ENCODE measurements at places on chromosomes 3 and 15. TPM values are rescaled to one million over a fixed set of nuclear protein-coding genes. Genes with fewer than 3 reads are reported as not detected.

GPR149 gene
- not detected for total RNA-seq

CEP70 gene
- 11.1 TPM for total RNA-seq

LEKR1 gene
- 0.56 TPM for total RNA-seq

ADGRG7 gene
- not detected for total RNA-seq

METTL6 gene
- total RNA-seq: 21.5 TPM

AADACL2 gene
- not detected for total RNA-seq

MYD88 gene
- total RNA-seq: 9.3 TPM

ACTRT3 gene
- total RNA-seq: 2.5 TPM

KBTBD13 gene
- total RNA-seq: not detected

NOX5 gene
- total RNA-seq: not detected

TRH gene
- total RNA-seq: not detected

C3orf85 gene
- not detected for total RNA-seq

EPHA3 gene
- total RNA-seq: 0.18 TPM

RBP2 gene
- not detected for total RNA-seq

- DNase-seq: peak; percentile 87
- H3K36me3 ChIP-seq: no peaks in the 10 kb centered on the region
- H3K27ac ChIP-seq: no peak overlapping the region
- no peaks in the 10 kb centered on the region for H3K27me3 ChIP-seq
- peaks cover 4% of the 10 kb centered on the region for H3K4me1 ChIP-seq
Measured at GRCh38 chr3:149783576-149783975, 8.8 kb downstream of the ANKUB1 start.

DNA sequence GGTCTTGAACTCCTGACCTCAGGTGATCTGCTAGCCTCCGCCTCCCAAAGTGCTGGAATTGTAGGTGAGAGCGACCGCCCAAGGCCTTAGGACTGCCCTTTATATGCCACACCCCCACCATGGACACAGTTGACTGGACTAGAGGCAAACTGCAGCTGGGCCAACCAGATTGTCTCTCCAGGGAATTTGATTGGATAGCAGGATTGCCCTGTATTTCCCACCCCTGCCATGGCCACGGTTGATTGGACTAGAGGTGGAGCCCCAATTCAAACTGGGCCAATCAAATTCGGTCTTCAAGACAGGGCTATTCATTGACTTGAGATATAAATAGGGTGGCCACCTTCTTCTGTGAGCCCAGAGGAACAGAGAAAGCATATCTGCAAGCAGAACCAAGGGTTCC lies 6.9 kb upstream of the CLPX start:
- H3K4me1 ChIP-seq: no peaks in the 10 kb centered on the region
- H3K36me3 ChIP-seq: no peaks in the 10 kb centered on the region
- peaks cover 18% of the 10 kb centered on the region for H3K27me3 ChIP-seq

- H3K4me1 ChIP-seq: peaks cover 2% of the 10 kb centered on the region
- peak; percentile 68 for DNase-seq
Measured at GRCh38 chr15:90762109-90762508, 45.0 kb downstream of the BLM start.

- H3K27ac ChIP-seq: no peak overlapping the region
- H3K36me3 ChIP-seq: no peaks in the 10 kb centered on the region
- H3K4me3 ChIP-seq: no peak overlapping the region
- DNase-seq: no peak
Measured at GRCh38 chr15:69114331-69114928, 46.0 kb upstream of the GLCE start.

- peaks cover 18% of the 10 kb centered on the region for H3K36me3 ChIP-seq
- no peaks in the 10 kb centered on the region for H3K27me3 ChIP-seq
- DNase-seq: peak; percentile 12
- H3K27ac ChIP-seq: no peak overlapping the region
- peaks cover 6% of the 10 kb centered on the region for H3K4me1 ChIP-seq
- no peak overlapping the region for H3K4me3 ChIP-seq
Measured at GRCh38 chr3:42224658-42225421, 41.1 kb downstream of the CCK start.

- H3K4me3 ChIP-seq: no peak overlapping the region
- H3K36me3 ChIP-seq: no peaks in the 10 kb centered on the region
- no peaks in the 10 kb centered on the region for H3K4me1 ChIP-seq
- H3K27ac ChIP-seq: no peak overlapping the region
- no peak for DNase-seq
Measured at GRCh38 chr3:31504230-31504629, 28.5 kb upstream of the STT3B start.

DNA sequence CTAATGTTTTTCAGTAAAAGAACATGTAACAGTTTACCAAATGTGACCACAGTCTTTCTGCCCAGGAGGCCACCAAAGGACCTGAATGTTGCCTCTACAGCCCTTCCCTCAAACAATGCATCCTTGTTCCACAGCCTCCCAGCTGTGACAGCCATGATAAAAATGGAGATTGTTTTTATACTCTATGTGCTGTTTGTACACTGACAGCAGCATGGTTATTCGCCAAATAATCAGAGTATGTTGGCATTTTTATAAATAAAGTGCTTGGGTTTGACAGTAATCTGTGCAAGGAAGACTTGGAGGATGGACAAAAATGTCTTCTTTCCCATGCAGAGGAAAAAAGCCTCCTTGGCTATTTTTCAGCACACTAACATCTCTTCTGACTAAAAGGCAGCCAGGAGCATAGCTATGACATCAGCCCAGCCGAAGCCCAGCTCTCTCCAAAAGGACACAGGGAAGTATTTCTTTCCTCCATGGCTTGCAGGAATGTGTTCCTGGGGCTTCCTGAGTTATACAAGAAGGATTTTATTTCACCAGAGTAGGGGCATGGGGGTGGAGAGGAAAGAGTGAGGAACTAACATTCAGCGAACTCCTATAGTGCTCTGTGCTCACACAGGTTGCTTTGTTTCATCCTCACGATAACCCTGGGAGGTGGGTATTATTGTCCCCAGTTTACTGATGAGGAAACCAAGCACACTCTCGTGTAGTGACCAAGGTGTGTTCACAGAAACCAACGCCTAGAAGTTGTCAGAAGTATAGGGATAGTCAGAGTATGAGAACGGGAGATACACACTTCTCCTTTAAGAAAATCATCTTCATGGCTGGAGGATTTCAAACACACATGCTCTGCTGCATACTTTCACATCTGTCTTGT lies 339.7 kb downstream of the MECOM start:
- H3K27me3 ChIP-seq: no peaks in the 10 kb centered on the region
- peak; percentile 85 for DNase-seq
- peak overlapping the region; percentile 65 for H3K27ac ChIP-seq

DNA sequence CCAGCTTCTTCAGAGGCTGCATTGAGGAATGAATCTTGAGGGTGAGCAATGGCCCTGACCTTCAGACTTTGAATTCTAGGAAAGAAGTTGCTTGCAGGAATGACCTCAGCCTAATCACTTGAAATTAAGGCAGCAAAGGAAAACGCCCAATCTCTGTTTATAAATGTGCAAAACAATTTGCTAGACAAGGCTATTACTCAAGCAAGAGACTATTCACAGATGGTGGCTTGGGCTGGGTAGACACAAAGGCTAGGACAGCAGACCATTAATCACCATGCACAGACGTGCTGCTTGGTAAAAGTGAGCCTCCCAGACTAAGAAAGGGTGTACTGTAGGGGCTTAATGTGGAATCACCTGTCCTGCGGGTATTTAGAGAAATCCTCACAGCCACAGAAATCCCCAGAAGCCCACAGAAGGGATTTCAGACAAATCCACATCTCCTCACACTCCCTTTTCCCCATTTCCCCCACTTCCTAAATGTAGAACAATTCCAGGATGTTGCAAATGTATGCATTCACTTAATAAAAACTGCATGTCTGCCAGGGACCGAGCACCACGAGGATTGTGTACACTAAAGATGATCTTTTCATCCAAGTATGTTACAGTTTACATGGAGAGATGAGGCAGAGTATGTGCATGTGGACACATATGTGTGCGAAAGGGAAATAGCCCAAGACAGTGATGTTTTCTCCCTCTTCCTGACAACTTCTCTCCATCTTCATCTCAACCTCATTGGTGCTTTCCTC lies 259.5 kb downstream of the THSD4 start:
- peak overlapping the region; percentile 85 for H3K27ac ChIP-seq
- H3K4me1 ChIP-seq: peaks cover 17% of the 10 kb centered on the region
- no peak overlapping the region for H3K4me3 ChIP-seq
- DNase-seq: peak; percentile 82

DNA sequence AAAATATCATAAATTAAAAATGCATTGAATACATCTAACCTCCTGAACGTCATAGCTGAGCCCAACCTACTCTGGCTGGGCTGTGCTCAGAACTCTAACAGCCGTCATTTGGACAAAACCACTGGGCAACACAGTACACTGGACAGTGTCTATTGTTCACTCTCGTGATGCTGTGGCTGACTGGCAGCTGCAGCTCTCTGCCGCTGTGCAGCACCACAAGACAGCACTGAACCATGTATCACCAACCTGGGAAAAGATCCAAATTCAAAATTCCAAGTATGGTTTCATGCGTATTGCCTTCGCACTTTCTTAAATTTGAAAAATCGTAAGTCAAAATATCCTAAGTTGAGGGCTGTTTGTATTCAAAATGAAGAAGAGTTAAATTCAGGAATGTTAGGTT lies 145.1 kb upstream of the CNTN4 start:
- H3K4me3 ChIP-seq: no peak overlapping the region
- H3K4me1 ChIP-seq: no peaks in the 10 kb centered on the region
- DNase-seq: no peak
- H3K27ac ChIP-seq: no peak overlapping the region
- H3K27me3 ChIP-seq: no peaks in the 10 kb centered on the region

GRCh38 chr3:87354398-87354797 lies 78.0 kb upstream of the POU1F1 start:
- DNase-seq: no peak
- no peaks in the 10 kb centered on the region for H3K27me3 ChIP-seq
- no peak overlapping the region for H3K4me3 ChIP-seq

DNA sequence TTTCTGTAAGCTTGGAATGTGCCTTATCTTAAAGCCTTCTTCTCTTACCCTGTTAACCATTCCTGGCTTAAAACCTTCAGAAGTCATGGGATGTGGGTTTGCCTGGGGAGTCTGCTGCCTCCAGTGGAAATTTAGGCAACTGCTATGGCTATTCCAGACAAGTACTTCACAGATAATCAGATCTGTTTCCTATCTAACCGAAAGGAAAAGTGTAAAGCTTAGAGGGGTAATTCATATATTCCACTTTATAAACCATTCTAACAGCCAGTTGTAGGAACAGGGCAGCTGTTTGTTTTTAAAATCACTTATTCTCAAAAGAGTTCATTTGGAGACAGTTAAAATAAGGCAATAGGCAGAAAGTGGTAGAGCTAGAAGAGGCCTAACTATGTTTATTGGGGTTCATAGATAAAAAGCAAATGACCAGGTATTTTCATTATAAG lies 219.9 kb downstream of the TCF12 start:
- no peak overlapping the region for H3K27ac ChIP-seq
- H3K4me1 ChIP-seq: peaks cover 3% of the 10 kb centered on the region
- no peaks in the 10 kb centered on the region for H3K36me3 ChIP-seq

- DNase-seq: peak; percentile 94
- H3K27ac ChIP-seq: no peak overlapping the region
- H3K4me3 ChIP-seq: no peak overlapping the region
- no peaks in the 10 kb centered on the region for H3K27me3 ChIP-seq
Measured at GRCh38 chr3:152159328-152159727, 109.4 kb upstream of the MBNL1 start.

DNA sequence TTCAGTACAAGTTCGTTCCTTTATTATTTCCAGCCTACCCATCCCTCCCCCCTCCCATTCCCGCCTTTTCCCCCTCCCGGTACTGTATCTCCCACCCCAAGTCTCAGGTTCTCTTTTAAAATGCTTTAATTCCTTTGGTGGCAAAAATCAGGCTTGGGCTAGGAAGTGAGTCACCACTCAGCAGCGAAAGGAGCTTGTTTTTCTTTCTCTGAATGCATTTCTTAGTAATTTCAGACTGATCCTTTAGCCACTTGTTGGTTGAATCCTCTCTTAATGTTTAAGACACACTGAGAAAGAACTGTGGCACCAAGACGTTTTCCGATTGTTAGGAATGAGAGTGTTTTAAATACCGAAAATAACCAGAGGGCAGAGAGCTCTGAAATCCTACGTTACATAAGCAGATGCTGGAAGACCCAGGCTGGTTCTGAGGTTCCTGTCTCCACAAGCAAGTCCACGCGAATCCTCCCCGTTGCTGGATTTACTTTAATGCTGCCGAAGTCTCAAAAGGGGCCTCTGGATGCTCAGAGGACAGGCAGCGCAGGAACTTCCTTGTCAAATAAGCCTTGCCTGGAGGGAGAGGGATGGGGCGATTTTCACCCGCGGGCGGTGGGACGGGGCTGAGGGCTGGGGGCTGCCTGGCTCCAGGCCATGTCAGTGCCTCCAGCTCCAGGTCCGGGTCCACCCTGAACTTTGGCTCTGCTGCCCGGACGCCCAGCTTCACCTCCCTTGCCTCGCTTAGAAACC lies 854 bp upstream of the COL8A1 start:
- peaks cover 7% of the 10 kb centered on the region for H3K4me1 ChIP-seq
- DNase-seq: peak; percentile 90
- H3K27me3 ChIP-seq: no peaks in the 10 kb centered on the region
- H3K36me3 ChIP-seq: no peaks in the 10 kb centered on the region
- H3K27ac ChIP-seq: peak overlapping the region; percentile 97
- H3K4me3 ChIP-seq: peak overlapping the region; percentile 62

GRCh38 chr15:57019496-57020160 lies 101.2 kb downstream of the TCF12 start:
- no peaks in the 10 kb centered on the region for H3K27me3 ChIP-seq
- no peak overlapping the region for H3K4me3 ChIP-seq

- no peaks in the 10 kb centered on the region for H3K4me1 ChIP-seq
- DNase-seq: no peak
- no peaks in the 10 kb centered on the region for H3K27me3 ChIP-seq
- H3K36me3 ChIP-seq: no peaks in the 10 kb centered on the region
- no peak overlapping the region for H3K4me3 ChIP-seq
Measured at GRCh38 chr15:26996250-26996649, 25.3 kb downstream of the GABRG3 start.

DNA sequence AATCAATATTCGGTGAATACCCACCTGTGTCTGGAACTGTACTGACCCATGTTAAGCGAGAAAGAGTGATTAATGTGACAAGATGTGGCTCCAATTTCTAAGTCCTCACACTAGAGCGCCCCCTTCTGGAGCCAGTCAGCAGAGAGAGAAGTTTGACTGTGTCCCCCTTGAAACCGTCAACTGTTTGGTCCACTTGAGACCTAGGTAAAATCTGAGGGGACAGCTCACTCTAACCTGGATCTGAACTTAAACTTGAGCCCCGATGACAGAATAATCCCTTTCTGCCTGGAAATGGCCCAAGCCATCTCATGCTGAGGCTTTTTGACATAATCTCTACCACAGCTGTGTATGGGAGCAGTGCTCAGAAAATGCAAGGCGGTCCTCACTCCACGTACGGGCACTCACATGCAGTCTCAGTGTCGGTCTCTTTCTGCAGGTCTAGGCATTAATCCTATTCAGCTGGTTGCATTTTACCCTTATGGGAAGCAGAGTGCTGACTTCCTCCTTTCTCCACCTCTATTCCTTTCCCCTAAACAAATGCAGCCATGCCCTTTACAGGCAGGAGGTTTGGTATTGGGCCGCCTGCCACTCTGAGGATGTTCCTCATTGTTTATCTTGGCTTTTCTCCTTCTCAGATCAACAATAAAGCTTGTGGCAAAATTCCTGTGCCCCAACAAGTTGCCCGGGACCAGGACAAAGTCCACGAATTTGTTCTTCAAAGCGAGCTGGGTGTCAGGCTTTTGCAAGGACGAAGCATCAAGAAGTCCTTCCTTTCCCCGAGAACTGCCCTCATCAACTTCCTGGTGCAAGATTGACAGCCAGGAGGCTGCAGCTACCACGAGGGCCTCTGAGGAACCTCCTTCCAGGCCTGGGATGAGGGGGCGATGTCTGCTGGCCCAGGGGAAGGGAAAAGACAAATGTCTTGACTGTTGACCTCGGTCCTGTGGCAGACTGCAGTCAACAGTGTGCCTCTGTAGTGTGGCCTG lies 47.5 kb upstream of the LIMD1 start:
- no peak overlapping the region for H3K4me3 ChIP-seq
- no peak overlapping the region for H3K27ac ChIP-seq
- H3K27me3 ChIP-seq: no peaks in the 10 kb centered on the region
